ENCODE measurements at places on chromosomes 5 and 9. TPM values are rescaled to one million over a fixed set of nuclear protein-coding genes. Genes with fewer than 3 reads are reported as not detected.

Gene PCDHGA10
- total RNA-seq: 0.11 TPM

Gene FGFR4
- total RNA-seq: 1.2 TPM

Gene FOXD4L3
- total RNA-seq: 0.10 TPM

Gene CD74
- 265 TPM for total RNA-seq

Gene EFCAB9
- not detected for total RNA-seq

Gene CXXC5
- total RNA-seq: 2.7 TPM

Gene CENPH
- 58.5 TPM for total RNA-seq

Gene SCAI
- 8.8 TPM for total RNA-seq

Gene TBC1D2
- 2.6 TPM for total RNA-seq

Gene ENG
- 19.0 TPM for total RNA-seq

Gene NUTM2F
- total RNA-seq: not detected

Gene FAM221B
- total RNA-seq: not detected
